ENCODE measurements at places on chromosomes 7 and 10.

- DNase-seq = no peak
Observed at GRCh38 chr10:107894516-107894915, 730.0 kb upstream of the SORCS1 start.

DNA sequence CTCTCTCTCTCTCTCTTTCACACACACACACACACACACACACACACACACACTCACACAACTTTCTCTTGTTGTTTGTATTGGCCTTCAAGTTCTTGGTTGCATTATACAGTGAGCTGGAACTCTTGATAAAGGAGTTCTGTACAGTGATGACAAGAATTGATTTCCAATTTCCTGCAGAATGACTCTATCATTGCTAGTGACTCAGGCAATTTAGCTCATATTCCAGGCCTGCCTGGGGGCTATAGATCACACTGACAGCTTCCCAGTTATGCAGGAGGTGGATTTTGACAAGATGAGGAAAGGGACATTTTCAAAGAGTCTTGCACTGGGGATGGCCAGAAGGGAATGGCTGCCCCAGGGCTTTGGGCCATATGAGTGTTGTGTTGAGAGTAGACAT lies 508.8 kb downstream of the TYW1 start:
- DNase-seq = no peak

DNA sequence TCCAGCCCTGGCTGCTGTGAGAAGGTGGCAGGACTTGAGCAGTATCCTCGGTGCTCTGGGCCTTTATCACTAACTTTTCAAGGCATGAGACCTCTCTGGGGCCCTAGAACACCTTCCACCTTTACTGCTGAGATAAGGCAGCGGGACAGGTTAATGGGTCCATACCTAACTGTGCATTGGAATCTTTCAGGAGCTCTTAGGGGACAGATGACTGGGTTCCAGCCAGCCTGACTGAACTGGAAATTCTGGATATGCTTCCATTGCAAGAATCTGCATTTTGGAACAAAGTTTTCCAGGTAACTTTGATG lies 73.0 kb downstream of the ATXN7L1 start:
- no peak for DNase-seq

DNA sequence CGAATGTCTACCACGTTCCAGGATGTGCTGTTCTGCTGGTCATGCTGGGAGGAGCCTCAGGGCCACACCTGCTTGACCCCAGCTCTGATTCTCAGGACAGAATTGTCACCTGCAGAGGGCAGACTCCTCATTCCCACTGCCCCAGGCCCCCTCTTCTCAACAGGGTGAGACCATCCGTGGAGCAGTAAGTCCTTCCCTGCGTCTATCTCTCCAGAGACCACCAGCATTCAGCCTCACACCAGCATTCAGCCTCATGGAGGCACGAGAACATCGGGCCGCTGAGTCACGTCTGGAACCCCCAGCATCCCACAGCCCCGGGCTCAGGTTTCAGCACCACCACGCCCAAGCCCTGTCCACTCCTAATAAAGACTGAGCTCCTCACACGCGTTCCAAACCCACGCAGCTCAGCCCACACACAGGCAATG lies 273.4 kb downstream of the DIP2C start:
- no peak for DNase-seq

GRCh38 chr7:45267262-45267661 lies 109.7 kb downstream of the RAMP3 start:
- no peak for DNase-seq

DNA sequence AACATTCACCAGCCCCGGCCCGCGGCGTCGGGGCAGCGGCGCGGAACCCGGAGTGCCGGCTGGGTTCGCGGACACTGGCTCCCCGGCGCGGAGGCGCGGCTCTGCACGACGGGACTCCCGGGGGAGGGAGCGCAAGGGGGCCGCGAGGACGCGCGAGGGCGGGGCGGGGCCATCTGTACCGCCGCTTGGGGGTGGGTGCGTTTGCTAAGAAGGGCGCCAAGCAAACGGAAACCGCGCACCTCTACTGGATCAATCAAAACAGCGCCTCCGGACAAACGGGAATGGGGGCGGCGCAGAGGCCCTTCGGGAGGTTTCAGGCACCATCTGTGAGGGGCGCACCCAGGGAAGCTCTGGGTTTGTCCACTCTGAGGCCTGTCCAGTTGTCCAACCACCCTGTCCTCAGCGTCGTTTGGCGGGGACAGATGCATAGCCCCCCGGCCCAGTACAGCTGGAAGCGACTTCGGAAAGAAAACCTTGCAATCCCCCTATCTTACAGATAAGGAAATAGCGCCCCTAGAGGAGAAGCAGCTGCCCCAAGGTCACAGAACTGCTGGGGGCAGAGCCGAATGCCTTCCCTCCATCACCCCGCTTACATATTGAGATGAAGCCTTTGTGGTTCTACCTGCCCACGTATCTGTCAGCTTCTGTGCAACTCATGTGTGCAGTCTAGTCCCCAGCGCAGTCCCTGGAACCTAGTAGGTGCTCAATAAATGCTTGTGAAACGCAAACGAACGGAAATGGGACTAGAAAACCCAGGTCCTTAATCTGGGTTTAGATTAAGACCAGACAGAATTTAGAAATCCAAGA lies 10.7 kb upstream of the SLIT1 start:
- no peak for DNase-seq

DNA sequence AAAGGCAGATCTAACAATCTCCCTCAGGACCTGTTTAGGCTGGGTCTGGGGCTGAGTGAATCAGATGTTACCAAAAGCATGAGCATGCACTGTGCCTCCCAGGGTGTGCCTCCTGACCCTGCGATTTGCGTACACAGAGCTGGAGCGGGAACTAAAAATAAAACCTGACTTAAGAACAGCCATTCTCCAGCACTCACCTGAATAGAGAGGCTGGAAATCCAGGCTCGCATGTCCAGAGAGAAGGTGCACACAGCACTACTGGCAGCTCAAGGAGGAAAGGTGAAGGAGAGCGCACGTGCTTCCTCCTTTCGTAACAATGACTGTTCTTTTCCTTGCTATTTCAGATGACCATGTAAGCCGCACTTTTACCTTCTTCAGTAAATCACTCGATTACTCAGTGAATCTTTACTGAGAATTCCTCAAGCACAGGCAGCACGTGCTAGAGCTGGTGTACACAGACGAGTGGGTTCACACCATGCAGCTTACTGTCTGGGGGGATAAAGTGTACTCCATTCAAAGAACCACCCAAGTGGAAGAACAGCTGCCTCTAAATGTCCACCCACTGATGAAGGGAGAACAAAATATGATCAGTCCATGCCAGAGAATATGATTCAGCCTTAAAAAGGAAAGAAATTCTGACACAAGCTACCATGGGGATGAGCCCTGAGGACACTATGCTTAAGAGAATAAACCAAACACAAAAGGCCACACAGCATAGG lies 45.6 kb downstream of the SFMBT2 start:
- no peak for DNase-seq

GRCh38 chr10:88493691-88494483 lies 89.2 kb downstream of the RNLS start:
- DNase-seq = no peak

GRCh38 chr7:74483402-74484336 lies 30.0 kb downstream of the GTF2IRD1 start:
- no peak for DNase-seq

GRCh38 chr10:123522702-123523312 lies 143.3 kb upstream of the GPR26 start:
- DNase-seq = no peak

- no peak for DNase-seq
Observed at GRCh38 chr7:48992816-48993215, 68.5 kb downstream of the CDC14C start.

GRCh38 chr10:99958302-99958701 lies 51.4 kb downstream of the DNMBP start:
- DNase-seq = no peak

GRCh38 chr10:45461034-45461433 lies 87.0 kb downstream of the ALOX5 start:
- DNase-seq = no peak

- no peak for DNase-seq
Observed at GRCh38 chr7:109964780-109965179, 1126.1 kb upstream of the LRRN3 start.

DNA sequence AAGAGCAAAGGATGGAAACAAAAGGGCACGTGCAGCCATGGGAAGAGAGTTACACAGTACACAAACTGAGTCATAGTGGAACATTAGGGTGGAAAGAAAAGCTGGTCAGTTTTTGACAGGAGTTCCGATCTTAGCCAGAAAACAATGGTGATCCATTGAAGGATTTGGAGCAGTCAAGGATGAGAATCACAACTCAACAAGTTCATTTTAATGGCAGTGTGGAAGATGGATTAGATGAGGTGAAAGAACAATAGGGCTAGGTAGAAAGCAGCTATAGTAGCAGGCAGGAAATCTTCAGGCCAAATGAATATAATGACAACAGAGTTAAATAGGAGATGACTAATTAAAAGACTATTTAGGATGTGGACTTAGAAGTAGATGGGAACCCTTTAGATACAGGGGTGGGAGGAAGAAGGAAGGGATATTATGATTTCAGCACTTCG lies 136.3 kb downstream of the DOCK4 start:
- no peak for DNase-seq

- DNase-seq = no peak
Observed at GRCh38 chr7:12951397-12951801, 264.0 kb downstream of the ARL4A start.

Data from NCI-H1436 treated with DMSO at 0.1 percent for 48 hours (cell line).